ENCODE measurements at places on chromosomes 2 and 18.

DNA sequence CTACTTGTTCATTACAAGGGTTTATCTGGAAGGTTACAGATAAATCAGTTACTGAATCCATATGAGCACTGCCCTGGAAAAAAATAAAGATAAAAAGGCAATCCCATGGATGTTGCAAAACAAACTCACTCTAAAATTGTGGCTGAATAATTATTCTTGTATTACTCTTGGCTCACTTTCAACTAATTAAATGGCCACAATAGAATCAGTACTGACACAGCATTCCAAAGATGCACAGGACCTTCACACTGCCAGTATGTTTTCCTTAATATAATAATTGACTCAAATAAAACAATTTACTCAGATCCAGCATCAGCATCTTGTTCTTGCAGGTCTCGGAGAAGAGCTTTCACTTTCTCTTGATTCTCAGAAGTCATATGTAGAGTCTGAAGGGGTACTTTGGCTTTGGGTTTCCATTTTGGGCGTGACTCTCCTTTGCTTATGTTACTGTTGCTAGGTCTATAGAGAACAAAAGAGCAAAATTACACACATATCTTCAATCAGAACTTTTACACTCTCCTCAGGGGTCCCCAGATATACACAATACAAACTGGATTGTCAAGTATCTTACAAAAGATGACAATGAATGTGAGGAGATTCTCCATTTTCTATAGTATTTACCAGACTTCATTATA lies 12.6 kb downstream of the DHX57 start:
- DNase-seq: no peak

DNA sequence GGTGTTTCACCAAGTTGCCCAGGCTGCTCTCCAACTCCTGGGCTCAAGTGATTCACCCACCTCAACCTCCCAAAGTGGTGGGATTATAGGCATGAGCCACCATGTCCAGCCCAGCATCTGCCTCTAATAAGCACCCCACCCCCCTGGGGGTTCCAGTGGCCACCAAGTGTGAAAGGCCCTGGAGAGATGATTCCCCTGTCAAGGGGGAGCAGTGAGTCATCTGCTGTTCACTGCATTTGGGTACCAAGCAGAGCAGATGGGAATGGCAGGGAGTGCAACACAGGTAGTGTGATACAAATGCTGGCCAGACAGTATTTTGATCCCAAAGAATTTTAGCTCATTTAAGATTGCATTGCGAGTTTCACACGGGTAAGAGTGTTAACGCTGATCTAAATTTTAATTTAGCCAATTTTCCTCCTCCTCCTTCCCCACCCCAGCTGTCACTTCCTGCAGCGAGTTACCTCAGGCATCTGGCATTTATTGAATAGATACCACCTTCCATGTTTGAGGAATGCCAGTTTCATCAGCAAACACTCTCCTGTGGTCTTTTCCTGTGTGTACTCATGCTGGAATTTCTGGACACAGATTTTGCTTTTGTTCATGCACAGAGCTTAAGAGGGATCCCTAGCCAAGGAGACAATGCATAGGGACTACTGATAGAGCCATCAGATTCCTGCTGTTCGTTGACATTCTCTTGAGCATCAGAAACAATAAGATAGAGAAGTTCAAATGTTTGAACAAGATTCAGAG lies 32.4 kb upstream of the NCK2 start:
- no peak for DNase-seq

DNA sequence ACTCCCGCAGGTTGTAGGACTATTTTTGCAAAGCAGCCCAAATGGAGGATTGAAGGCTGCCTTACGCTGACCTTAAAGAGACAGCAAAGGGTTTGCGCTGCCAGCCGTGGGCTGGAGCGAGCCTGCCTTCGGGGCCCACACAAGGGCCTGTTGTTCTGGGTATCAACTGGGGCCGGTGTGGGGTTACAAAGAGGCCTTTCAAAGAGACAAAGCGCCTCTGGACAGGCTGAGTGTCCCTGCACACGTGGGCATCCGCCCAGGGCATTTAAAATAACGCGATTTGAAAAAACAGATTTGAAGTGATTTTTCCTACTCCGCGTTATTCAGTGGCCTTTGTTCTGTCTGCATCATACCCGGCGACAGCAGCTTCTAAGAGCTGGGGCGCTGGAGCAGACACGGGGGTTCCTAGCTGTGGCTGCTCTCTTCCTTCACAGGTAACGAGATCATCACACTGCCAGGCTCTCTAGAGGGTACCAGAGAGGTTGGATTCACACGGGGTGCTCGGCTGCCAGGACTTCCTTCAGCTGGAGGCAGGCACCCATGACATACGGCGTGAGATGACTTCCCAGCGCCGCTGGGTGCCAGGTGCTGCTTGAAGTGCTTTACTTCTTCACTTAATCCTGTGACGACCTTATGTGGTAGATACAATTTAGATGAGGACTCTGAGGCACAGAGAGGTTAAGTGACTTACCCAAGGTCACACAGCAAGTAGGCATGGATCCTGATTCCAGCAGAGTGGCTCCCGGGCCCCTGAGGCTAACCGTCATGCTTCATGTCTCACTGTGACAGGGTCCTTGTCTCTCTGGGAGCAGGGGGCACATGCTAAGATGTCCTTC lies 32.2 kb downstream of the MAL start:
- no peak for DNase-seq

GRCh38 chr2:16813593-16813992 lies 148.0 kb upstream of the CYRIA start:
- DNase-seq: no peak

DNA sequence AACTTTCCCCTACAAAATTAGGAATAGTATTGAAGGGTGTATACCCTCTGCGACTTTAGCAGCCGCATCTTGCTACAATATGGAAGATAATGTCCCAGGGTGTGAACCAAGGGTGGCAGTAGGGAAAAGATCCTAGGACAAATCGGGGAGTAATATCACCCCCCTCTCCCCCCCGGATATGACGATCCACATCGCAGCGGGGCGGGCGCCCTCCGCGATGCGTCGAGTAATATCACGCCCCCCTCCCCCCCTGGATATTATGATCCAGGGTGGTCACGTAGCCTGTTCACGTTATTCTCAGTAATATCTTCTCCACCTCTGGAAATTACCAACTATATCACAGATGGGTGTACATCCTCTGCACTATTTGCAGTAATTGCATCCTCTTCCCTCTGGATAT lies 82.9 kb downstream of the DAPL1 start:
- no peak for DNase-seq

DNA sequence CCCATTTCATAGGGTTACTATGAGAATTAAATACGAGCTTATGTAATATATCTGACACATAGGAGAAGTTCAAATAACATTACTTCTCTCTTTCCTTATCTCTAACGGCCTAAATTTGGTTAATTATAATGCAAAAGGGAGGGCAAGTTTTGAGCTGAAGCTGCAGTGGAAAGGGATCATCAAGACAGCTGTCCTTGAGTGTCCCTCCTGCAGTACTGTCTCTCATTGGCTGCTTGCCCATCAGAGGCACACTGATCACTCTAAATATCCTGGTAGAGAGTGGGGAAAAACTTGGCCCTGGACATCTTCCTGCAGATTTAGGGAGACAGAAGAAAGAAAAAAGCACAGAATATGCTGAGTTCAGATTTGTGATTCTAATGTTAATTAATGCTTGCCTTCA lies 186.0 kb downstream of the CAMKMT start:
- DNase-seq: no peak

DNA sequence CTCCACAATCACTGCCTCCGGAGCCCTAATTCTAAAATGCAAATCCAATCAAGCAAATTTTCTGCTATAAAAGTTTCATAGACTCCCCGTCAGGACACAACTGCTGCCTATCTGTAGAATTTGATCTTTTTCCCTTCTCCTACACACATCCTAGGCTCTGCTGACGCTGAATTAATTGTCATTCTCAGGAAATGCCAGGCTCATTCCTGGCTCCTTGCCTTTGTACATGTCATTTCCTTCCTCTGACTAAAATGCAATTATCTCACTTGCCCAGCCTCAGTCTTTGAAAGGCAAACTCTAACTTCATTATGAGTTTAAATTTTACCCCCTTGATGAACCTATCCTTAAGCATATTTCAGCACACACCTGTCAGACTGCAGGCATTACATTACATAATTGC lies 844.9 kb upstream of the CRIM1 start:
- DNase-seq: no peak

DNA sequence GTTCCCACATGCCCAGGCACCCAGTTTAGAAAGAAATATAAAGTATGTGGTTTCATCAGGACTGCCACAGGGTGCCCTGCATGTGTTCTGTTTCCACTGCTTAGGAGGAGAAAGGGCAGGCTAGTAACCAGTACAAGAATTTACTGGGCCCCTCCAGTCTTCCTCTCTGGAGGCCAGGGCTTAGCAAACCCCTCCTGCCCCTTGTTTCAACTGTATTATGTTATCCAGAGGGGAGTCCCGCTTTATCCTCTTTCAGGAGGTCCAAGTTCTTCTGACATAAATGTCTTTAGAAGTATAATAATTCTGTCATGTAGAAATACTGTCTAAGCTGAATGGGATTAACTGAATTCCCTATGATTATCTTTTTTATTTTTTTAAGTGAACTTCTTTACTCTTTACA lies 132.1 kb downstream of the WDSUB1 start:
- no peak for DNase-seq

DNA sequence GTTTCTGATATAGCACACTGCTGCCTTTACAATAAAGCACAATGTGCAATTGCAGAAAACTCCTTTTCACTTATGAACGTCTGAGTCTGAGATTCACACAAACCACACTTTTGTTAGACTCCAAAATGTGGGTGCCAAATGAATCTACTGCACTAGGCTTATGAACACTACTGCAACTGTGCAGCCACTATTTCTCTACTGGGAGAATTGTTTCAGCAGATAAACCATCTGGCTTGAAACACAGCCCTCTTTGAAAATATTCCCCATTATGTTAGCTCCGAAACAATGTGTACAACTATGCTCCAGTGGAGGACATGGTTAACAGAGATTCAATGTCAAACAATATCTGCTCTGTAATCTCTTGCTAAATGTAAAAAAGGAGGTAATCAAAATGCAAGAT lies 188.7 kb upstream of the ZEB2 start:
- no peak for DNase-seq

DNA sequence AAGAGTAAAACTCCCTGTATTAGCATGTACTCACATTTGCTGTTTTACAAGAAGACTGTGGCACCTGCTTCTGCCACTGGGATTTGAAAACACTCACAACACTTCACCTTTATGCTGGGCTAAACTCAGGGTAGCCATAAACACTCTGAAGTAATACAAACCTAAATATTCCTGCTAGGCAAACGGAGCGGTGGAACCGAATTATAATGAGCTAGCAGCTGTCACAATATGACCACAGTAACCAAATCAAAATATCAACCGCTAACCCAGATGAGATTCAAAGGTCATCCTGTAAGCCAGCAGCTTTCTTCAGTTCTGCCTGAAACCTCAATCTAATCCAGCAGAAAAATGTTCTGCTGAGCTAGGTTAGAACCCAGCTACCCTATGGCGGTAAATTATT lies 132.1 kb downstream of the TCF4 start:
- DNase-seq: no peak

- DNase-seq: no peak
These were observed 333.3 kb upstream of the ACVR2A start for GRCh38 chr2:147511491-147511948.

- no peak for DNase-seq
These were observed 31.2 kb downstream of the SMAD2 start for GRCh38 chr18:47899107-47899840.

- DNase-seq: no peak
These were observed 87.7 kb downstream of the SPRED2 start for GRCh38 chr2:65344689-65345088.

- DNase-seq: no peak
These were observed 420.3 kb upstream of the FSIP2 start for GRCh38 chr2:185318271-185318724.

- no peak for DNase-seq
These were observed 474.1 kb downstream of the IRS1 start for GRCh38 chr2:226325526-226325925.

GRCh38 chr2:134261398-134262131 lies 7.7 kb downstream of the MGAT5 start:
- no peak for DNase-seq

GRCh38 chr2:112056626-112056987 lies 1.5 kb downstream of the TMEM87B start:
- DNase-seq: no peak

DNA sequence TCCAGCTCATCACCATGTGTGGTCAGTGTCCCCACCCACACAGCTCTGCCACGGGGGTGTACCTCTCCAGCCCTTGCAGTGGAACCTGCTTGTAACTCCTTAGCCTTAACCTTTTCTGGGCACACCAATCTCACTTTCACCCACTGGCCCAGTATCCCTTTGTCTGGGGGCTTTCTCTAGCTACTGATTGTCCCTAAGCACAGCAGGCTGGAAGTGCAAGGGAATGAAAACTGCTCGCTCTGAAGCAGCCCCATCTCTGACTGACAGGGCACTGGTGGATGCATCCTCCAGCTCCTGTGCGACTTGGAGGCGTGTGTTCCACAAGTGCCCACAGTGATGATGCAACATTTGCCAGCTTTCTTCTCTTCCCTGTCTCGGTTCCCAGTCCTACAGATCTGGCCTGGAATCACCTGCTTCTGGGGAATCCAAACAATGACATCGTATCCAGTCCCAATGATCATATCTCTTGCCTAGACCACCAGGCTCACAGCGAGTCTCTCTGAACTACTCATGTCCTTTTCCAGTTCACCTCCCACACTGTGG lies 33.6 kb downstream of the SCTR start:
- no peak for DNase-seq

GRCh38 chr18:59909289-59910036 lies 9.7 kb downstream of the PMAIP1 start:
- DNase-seq: no peak

- DNase-seq: peak; percentile 33
These were observed 535 bp downstream of the ATG4B start for GRCh38 chr2:241637795-241638660.

- no peak for DNase-seq
These were observed 93.5 kb downstream of the SLC4A3 start for GRCh38 chr2:219720956-219721355.

GRCh38 chr18:63956755-63957154 lies 7.7 kb downstream of the HMSD start:
- no peak for DNase-seq

DNA sequence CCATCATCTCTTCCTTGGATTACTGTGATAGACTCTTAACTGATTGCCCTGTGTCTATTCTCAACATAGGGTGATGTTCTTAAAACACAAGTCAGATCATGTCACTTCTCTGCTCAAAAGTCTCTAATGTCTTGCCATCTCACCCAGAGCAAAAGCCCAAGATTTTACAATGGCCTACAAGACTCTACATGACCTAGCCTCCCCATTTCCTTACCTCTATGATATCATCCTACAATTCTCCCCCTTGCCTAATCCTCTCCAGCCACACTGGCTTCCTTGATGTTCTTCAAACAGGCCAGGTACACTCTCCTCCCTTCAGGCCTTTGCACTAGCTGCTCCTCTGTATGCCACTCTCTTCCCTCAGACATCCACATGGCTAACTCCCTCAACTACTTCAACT lies 55.1 kb downstream of the ROCK1 start:
- no peak for DNase-seq

DNA sequence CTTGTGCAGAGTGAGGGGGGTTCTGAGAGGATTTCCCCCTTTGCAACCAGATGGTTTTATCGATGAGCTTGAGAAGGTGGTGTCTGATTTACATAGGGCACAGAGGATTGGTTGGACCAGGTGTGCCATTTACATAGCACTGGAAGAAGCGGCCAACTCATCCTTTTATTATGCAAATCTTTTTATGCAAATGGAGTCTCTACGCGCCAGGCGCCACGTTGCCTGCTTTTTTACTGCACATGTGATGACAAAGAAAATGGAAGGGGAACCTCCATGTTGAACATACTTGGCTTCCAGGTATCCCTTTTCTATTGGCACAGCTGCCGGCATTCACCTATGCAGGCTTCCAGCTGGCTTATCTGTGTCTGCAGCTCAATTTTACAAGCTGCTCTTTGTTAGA lies 18.4 kb upstream of the TXNL4A start:
- DNase-seq: no peak
